Esophagus muscularis mucosa (tissue), 4 donors: ENCODE measurements at places on chromosomes 1 and 21. TPM values are rescaled to one million over a fixed set of nuclear protein-coding genes. Genes with fewer than 3 reads are reported as not detected.

- no peak for DNase-seq
Measured at GRCh38 chr1:110612060-110612745, 6.0 kb upstream of the KCNA2 start.

GRCh38 chr1:169148472-169149252, 42.2 kb downstream of the ATP1B1 start:
- no peak for DNase-seq

GRCh38 chr1:24769656-24770651, 24.7 kb downstream of the CLIC4 start:
- DNase-seq = peak; percentile 29

- DNase-seq = no peak
Measured at GRCh38 chr1:18957532-18958300, 1.2 kb upstream of the IFFO2 start.

DNA sequence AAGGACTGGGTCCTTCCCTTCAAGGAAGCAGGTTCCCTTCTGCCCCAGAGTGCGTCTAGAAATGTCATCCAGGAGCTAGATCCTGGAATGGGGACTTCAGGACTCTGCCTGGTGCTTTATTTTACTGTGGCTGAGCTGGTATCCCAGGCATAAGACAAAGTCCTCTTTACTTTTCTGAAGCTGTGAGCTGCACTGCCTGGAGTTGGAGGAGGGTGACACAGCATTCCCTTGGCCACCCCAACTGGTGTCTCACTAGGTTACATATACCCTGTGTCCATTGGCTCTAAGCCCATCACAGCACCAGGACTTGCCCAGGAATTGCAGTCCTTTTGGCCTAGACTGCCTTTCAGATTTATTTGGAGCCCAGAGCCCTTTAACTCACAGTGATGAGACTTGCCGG, 41.8 kb upstream of the CD55 start:
- DNase-seq = no peak

DNA sequence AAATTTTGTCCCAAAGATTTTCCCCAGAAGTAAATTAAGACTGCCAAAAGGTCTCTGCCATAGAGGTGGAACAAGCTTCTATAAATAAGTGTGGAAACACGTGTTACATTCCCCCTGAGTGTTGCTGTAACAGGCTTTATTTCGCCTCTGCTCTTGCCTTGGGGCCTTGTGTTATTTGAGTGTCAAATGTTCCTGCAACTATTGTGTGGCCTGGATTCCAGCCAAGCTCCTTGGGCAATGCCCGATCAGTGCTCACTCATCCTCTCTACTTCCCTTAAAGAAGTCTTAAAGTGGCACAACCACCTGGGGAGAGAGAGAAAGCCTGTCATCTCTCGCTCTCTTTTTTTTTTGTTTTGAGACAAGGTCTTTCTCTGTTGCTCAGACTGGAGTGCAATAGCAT, 156.7 kb downstream of the NR5A2 start:
- no peak for DNase-seq

GRCh38 chr1:99003581-99004253, 944 bp downstream of the PLPPR5 start:
- no peak for DNase-seq

DNA sequence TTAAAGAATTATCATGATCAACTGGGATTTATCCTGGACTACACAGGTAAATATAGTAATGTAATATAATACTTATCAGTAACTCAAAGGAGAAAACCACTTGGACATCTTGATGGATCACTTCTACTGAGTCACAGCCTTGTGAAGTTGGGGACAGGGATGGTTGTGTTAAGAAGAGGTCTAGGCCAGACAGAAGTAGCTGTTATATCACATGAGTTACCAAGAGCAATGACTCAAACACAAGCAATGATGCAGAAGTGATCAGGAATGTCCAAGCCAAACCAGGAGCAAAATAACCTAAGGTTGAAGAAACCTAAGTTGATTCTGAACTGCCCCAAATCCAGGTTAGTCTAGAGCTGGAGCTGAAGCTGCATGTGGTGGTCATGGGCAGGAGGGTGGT, 424.5 kb upstream of the DAB1 start:
- DNase-seq = no peak

DNA sequence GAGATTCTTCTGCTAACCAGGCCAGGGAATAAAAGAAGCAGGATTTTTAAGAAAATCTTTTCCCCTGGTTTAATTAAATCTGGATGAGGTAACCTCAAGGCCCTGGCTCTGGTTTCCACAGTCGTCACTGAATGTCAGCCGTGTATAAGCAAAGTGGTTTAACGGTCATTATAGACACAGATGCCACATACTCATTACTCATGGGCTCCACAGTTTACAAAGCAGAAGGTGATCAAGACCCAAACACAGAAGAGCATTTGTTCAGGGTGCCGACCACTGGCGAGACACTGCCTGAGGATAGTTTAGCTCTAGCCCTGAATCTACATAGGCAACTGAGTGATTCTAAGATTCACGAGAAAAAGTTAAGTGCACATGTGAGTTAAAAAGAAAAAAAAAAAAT, 27.8 kb upstream of the RAP1GAP start:
- no peak for DNase-seq

- no peak for DNase-seq
Measured at GRCh38 chr1:12485231-12486058, 132.6 kb downstream of the DHRS3 start.

DNA sequence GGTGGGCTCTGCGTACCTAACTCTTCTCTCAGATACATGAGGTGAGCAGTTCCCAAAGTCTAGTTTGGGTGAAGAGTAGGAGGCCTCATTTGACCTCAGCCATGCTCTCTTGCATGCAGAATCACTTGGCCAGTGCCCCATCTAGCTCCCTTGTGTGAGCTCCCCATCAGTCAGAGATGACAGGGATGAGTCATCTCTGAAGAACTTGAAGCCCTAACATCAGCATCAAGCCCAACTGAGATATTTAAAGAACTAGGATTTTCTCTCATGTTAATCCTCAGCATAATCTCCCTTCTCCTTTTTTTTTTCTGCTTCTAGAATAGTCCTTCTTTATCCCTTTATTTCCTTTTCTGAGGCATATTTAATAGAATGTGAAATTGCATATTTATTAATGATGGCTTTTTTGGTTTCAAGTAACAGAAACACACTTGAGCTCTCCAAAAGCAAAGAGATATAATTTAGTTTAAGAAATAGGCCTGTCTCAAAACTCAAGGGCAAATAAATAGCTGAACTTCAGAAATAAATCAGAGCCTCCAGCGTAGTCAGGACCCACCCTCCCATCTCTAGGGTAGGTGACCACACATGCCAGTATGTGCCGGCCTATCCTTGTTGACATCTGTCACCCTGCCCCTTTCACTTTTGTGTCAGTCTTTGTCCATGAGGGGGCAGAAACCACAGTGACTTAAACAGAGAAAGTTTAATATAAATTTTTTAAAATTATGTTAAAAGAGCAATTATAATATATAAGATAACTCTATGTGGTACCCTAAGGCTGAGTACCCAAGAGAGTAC, 112.3 kb downstream of the TSEN15 start:
- peak; percentile 42 for DNase-seq

- no peak for DNase-seq
Measured at GRCh38 chr1:182217071-182217470, 155.6 kb upstream of the ZNF648 start.

GRCh38 chr1:211789641-211790464, 40.7 kb downstream of the LPGAT1 start:
- DNase-seq = no peak

DNA sequence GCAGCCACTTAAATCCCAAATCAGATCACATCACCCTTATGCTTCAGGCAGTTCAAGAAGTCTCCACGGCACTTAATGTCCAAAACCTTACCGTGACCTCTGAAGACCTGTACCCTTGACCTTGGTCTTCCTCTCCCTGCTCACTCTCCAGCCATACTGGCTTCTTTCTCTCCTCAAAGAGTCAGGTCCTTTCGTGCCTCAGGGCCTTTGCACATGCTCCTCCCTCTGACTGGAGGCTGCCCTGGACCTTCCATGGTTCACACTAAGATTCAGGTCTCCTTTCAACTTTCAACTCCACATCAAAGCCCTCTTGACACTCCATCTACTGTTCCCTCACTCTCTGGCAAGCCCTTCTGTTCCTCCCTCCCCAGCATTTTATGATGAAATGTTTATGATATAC, 289.9 kb upstream of the VAMP3 start:
- DNase-seq = no peak

Gene C1QC
- 171 TPM for total RNA-seq

Gene NIBAN1
- total RNA-seq = 586 TPM

Gene MCOLN3
- total RNA-seq = 0.69 TPM

Gene FCRL1
- not detected for total RNA-seq

Gene BNIPL
- 0.11 TPM for total RNA-seq

Gene ENTREP3
- total RNA-seq = 38.7 TPM

Gene PGLYRP3
- not detected for total RNA-seq

Gene SH2D1B
- total RNA-seq = not detected

Gene ADAMTSL4
- total RNA-seq = 33.6 TPM
